GM12892 (cell line): ENCODE measurements at places on chromosomes 12 and 14.

GRCh38 chr14:37903343-37904191 is 304.1 kb upstream of the SSTR1 start:
- no peak for DNase-seq

DNA sequence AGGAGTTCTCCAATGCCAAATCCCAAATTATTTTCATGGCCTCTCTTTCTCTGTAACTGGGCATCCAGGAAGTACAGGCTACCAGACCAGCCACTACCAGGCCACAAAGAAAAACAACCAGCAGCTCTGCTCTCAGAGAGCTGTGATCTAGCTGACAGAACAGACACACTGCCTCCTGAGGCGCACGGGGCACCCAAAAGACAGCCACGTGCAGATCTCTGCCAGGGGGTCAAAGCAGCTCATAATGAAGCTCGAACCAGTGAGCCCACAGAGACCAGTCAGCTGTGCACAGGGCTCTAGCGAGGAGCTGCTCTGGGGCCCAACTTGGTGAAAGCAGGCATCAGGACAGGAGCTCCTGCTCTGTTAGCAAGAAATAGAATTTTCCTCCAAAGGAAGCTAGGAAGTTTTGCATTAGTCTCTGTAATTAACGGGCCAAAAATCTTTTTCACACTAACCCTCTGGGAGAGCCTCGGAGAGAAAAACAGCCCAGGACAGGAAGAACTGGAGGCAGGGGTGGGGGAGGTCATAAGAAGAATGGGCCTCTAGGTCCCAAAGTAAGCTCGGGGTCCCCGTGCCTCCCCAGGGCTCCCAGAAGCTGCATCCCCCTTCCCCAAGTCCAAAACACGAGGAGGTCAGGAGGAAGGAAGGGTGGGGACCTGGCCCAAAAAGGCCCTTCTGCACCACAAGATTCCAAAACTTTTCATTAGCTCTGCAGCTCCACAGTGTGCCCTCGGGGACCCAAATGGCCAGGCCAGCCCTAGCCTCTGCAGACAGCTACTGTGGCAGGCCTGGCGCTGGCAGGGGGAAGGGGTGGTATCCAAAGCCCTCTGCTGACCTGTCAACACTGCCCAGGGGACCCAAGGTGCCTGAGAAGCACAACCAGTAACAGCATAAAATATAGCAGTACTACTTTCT is 30.2 kb downstream of the ACTN1 start:
- DNase-seq: no peak

- no peak for DNase-seq
Observed at GRCh38 chr14:54535126-54535525, 25.4 kb downstream of the CGRRF1 start.

DNA sequence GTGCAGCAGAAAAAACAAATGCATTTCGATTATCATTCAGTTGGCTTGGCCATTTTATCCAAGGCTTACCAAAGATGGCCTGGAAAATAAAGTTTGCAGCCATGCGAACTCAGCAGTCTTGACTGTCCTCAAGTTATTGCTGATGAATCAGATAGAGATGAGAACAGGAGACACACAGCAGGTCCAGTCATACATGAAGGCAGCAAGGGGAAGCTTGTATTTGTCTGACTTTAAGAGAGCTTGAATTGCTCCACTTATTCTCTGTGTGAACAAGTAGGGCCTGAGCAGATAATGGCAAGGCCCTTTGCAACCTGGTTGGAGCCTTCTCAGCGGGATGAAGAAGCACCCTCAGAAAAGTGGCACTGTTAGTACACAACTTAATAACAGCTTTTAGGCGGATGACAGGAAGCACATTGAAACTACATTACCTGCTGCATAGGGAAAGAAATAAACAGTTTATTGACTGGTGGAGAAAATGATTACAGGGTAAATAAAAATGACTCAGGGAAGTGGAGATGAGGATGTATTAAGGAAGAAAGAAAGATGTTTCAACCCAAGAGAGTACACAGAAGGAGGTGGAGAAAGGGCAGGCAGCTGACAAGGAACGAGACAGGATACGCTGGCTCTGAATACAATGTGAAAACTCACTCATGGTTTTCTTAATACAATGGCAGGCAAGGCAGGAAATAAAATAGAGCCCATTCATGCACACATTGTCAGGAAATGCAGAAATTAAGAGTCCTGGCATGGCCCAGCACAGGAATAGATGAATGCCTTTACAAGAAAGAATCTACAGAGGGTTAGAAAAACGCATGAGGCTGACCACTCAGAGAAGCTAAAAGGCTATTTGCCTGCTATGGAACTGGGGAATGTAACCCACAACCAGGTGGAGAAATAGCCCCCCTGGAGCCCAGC is 128.4 kb downstream of the GALC start:
- no peak for DNase-seq

DNA sequence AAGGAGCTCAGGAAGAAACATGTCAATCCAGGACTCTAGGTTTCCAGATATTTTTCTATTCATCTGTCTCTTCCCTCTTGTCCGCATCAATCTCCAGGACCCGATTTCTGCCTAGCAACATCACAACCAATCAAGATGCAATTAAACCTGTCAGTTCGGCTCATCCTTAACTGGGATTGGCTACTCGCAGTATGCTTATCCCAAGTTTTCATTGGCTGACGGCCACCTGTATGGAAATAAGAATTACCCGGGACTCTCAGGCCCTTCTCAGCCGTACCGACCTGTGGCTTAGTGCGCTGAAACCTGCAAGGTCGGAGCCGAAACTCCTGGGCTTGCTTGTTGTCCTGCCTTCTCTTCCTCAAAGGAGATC is 20.4 kb upstream of the ATP5MC2 start:
- DNase-seq: peak; percentile 52

GRCh38 chr12:74259199-74259598 is 278.4 kb upstream of the ATXN7L3B start:
- no peak for DNase-seq

DNA sequence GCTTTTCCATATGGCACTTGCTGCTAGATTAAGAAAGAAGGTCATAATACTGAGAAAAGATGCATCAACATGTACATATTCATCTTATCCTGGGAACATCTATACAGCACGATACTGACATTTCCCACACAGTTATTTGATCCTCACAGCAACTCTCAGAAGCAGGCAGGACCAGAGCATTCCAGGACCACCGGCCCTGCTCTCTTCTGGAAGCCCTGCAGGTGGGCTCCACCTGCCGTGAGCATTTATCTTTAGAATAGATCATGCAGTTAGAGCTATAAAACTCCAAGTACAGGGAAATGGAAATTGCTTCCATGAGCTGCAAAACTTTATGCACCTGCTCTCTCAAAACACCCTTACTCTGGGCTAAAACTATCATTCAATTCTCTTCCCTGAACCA is 5.5 kb upstream of the BDKRB1 start:
- DNase-seq: no peak

GRCh38 chr12:7146228-7146627 is 16.1 kb downstream of the CLSTN3 start:
- no peak for DNase-seq

- no peak for DNase-seq
Observed at GRCh38 chr14:93736378-93737014, 51.8 kb downstream of the PRIMA1 start.

- DNase-seq: no peak
Observed at GRCh38 chr12:96876966-96877365, 30.1 kb upstream of the NEDD1 start.

DNA sequence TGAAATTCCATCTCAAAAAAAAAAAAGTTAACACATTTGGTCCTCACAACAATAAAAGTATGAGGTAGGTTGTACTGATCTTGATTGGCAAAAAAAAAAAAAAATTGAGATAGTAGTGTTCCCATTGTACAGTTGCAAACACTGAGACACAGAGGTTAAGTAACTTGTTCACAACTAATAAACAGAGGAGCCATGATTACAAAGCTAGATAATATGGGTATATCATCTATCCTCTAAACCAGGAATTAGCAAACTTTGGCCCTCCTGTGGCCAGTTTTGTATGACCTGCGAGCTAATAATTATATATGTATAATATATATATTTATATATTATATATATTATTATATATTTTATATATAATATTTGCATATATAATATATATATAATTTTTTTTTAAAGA is 2.3 kb upstream of the PSME1 start:
- DNase-seq: no peak

GRCh38 chr14:52080808-52081755 is 12.2 kb upstream of the NID2 start:
- no peak for DNase-seq

DNA sequence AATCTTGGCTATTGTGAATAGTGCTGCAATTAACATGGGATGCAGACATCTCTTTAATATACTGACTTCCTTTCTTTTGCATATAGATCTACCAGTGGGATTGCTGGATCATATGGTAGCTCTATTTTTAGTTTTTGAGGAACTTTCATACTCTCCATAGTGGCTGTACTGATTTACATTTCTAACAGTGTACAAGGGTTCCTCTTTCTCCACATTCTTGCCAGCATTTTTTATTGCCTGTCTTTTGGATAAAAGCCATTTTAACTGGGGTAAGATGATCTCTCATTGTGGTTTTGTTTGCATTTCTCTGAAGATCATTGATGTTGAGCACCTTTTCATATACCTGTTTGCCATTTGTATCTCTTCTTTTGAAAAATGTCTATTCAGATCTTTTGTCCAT is 8.4 kb downstream of the AMDHD1 start:
- no peak for DNase-seq

DNA sequence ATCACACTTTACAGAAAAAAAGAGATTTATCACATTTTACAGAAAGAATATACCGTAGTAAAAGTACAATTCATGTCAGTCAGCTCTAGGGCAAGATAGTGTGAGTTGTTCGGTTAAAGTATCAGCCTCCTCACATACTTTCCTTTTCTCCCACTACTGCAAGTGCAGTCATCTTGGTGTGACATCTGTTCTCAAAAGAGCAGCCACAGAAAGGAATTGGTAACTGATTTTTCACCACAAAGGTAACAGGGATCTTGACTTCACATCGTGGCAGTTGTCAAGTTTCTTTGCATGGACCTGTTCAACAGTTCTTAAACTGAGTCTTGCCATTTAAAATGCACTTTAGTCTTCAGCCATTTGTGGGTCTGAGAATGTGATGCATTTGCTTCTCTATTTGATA is 5.0 kb upstream of the E2F7 start:
- no peak for DNase-seq

GRCh38 chr12:1054117-1054870 is 63.3 kb downstream of the ERC1 start:
- DNase-seq: no peak

- no peak for DNase-seq
Observed at GRCh38 chr14:100105357-100106169, 40.3 kb downstream of the EVL start.

- no peak for DNase-seq
Observed at GRCh38 chr14:33070475-33070874, 131.8 kb downstream of the NPAS3 start.

DNA sequence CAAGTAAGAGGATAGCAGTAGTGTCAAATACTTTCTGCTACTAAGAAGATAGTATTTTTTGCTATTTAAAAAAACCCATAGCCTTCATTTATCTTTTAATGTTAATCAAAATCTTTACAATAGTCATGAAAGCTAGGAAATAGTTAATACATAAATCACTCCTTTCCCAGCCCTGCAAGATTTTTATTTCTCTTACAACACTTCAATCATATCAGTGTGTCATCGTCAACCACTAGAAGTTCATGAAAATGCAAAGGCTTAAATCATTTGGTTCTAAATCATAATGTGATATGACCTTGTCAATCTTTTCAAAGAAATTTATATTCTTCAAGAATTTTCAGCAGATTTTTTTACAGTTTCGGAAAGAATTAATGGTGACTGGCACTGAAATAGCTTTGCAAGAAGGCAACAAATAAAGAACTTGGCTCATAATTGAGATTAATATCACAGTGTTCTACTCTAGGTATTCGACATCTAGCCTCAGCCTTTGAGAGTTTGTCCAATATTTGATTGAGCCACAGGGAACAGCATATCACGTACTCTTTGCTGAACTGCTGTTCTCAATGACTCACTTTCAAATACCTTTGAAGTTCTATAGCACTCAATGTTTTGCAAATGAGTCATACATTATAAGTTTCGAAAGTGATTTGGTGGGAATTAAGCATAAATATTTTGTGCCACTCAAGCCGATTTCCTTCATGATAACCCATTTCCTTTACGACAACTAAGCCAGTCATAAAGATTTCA is 384.0 kb upstream of the FOXG1 start:
- DNase-seq: no peak

DNA sequence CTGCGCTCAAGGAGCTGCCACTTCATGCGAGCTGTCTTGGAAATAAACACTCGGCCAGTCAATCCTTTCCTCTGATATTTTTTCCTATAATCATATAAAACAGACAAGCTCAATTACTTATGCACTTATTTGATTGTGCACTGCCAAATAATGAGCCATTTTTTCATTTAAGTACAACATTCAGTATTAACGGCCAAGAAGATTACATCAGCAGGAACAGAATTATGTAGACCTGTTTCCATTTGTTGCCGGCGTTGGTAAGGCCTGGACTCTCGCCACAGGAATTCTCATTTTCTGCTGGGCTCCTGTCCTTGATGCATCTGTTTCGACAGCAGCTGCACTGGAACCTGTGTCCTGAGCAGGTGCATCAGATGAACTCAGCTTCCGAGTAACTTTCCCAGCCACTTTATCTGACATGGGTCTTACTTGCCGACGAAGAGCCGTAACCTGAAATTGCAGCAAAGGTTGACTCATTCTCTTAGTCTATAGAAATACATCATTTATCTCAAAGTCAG is 110.2 kb downstream of the KIF21A start:
- no peak for DNase-seq

- no peak for DNase-seq
Observed at GRCh38 chr14:56145965-56146364, 27.8 kb downstream of the PELI2 start.

DNA sequence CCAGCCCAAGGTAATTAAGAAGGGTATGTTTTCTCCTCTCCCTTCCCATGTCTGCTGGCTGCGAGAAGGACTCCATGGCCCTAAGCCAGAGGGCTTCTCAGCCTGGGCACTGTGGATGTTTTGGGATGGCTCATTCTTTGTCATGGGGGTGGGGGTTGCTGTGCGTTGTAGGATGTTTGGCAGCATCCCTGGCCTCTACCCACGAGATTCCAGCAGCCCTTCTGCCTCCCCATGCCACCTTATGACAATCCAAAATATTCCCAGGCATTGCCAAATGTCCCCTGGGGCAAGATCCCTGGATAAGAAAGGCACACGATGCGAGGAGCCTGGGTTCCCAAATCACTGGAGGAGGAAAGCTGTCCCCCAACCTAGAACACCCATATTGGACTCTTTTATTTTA is 36.4 kb downstream of the DAO start:
- no peak for DNase-seq

- DNase-seq: no peak
Observed at GRCh38 chr14:37623426-37623951, 28.1 kb downstream of the TTC6 start.

DNA sequence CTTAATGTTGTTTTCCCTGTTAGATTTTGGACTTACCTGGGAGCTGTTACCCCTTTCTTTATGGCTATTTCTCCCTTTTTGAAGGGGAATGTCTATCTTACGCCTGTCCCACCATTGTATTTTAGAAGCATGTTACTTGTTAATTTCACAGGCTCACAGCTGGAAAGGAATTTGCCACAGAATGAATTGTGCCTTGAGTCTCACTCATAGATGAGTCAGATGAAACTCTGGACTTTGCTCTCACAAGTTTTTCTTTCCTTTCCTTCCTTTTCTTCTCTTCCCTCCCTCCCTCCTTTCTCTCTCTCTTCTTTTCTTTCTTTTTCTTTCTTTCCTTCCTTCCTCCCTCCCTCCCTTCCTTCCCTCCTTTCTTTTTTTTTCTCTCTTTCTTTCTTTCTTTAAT is 9.3 kb upstream of the ATF7IP start:
- DNase-seq: no peak

- DNase-seq: no peak
Observed at GRCh38 chr12:92543359-92543758, 159.4 kb upstream of the PLEKHG7 start.

- no peak for DNase-seq
Observed at GRCh38 chr12:60630796-60631195, 1035.0 kb downstream of the SLC16A7 start.
